ENCODE measurements at places on chromosomes 6 and 20.

DNA sequence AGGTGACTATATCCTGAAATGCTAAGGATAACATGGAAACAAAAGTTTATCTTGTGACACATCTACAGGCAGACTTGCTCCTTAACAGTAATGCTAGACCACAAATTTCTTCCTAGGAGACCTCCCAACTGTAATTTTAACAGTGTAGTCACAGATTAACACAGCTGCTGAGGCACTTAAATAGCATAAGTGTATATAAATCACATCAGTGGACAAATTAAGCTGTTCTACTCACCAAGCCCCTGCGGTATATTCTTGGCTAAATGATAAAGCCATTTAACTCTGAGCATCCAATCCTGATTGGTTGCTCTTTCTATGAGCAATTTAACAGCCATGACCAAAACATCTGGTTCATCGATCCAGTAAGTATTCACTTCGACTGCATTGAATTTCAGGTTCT, 73.3 kb upstream of the LYRM2 start:
- DNase-seq: no peak

DNA sequence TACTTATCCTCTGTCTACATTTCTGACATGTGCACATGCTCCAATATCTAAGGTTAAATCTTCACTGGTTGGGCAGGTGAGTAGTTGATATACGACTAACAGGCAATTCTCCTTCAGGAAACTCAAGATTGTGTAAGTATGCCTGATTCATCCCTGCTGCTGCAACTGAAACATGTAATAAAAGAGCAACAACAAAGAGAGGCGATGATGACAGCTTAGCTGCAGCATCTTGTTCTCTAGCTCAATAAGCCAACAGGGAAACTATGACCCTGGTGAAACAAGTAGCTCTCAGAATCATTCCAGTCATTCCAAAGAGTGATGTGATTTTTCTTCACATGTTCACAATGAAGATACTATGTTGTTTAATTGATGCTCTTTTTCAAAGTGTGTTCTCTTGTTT, 74.4 kb downstream of the ELOVL4 start:
- no peak for DNase-seq

DNA sequence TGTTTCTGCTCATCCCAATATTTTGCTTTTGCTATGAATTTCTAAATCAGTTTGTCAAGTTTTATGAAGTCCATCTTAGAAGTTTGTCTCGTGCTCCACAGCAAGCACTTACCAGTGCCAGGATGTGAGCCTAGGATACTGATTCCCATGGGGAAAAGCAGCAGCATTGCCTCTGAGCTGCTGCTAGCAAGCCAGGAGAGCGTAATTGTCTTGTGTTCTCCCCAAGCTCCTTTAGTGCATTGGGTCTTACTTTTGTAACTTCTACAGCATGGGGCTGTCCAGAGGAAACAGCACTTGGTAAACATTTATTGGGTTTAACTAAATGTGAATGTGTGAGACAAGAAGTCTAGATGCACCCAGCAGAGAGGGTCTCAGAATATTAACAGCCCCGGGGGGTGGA, 76.1 kb downstream of the RNF182 start:
- no peak for DNase-seq

DNA sequence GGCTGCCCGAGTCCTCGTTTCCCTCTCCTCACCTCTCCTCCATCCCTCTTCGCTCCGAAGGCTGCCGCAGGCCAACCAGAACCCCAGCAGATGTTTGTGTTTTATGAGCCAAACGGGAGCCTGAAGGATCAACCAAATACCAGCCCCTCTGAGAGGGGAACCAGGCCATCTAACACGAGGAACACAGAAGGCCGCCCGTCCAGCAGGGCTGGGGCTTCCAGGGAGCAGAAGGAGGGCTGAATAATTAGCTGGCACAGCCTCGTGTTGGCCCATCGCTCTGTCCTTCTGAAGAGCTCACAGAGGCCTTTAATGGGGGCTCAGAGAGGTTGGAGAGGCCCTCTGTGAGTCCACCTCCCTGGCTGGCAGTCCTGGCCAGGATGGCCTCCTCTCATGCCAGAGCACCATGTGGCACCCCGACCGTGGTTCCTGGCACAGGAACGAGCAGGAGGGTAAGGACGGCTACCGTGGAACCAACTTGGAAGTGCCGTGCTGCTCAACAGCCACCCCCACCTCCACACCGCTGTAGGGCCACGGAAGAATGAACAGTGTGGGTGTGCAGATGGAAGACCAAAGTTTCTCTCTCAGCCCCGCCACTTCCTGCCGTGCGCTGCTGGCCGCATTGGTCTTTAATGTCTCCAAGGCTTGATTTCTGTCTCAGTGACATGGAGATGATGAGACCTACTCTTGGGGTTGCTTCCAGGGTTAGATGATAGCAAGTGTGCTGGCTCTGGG, 155.2 kb downstream of the SCML4 start:
- DNase-seq: no peak

GRCh38 chr6:34093854-34094430, 51.9 kb downstream of the GRM4 start:
- DNase-seq: no peak

DNA sequence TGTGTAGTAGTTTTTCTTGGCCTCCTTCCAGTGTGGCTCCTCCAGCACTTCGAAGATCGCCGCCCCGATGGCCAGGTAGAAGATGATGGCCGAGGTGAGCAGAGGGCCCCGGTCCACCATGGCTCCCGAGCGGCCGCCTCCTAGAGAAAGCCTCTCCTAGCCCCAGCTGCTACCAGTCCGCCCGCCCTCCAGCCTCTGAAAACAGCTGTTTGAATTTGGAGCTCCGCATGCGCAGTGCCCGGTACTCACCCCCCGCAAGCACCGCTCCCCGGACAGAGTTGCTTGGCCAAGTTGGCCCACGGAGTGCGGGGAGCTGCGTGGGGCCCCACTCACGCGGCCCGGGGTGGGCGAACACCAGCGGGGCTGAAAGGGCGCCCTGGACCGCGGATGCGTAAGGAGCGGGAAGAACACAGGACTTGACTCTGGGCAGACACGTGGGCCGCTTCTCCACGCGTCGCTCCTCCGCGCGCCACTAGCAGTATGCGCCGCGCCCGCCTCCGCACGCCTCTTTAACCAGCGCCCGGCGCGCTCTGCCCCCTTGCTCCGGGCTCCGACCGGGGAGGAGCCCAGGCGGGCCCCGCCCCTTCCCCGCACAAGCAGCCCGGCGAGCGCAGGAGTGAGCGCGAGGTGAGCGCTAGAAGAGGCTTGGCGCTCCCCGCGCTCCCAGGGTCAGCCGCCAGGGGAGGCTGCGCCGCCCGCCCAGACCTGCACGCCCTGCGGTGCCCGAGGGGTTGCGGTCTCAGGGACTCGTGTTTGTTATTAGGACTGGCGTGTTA, at the start of gene KCNK5:
Gene KCNK5, minus strand, starts transcription at position 484 of the 776 bp plus-strand sequence. Its CDS starts 364 bp downstream, at position 120.
- DNase-seq: peak; percentile 94

GRCh38 chr20:44624152-44624551, 27.3 kb downstream of the ADA start:
- DNase-seq: no peak

DNA sequence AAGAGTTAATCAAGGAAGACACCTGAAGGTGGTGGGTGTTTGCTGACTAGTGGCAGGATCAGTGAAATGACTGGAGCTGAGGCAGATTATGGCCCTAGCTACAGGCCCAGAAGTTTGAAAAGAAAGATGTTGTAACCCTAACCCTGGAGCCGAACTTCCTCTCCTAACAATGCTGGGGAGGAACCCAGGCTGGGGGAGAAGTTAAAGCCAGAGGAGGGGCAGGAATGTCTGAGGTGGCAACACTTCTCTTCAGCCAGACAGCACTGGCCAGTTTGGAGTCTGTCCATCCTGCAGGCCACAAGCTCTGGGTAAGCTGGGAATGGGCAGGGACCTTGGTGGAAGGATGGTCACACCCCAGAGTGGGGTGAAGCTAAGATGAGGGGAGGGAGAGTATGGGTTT, at the start of gene LST1:
Gene LST1, plus strand, starts transcription at position 270 of the 400 bp plus-strand sequence. CDS start 1,023 bp downstream, outside the sequence.
- no peak for DNase-seq

DNA sequence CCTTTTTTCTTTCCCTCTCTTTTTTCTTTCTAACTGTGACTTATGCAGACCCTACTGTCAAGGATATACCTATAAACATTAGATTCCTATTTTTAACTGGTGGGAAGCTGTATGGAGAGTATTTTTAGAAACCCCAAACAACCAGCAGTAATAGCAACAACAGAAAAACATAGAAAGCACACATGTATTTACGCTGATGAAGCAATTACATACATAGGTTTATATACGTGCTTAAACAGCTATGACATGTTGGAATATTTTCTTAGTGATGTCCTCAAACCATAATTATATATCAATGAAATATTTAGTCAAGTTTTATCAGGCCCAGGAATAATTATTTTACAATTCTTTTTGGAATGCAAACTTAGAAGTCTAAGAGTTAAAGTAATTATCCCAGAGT, 294.3 kb upstream of the SOX4 start:
- no peak for DNase-seq

GRCh38 chr20:52958211-52958610, 13.9 kb upstream of the TSHZ2 start:
- DNase-seq: no peak

DNA sequence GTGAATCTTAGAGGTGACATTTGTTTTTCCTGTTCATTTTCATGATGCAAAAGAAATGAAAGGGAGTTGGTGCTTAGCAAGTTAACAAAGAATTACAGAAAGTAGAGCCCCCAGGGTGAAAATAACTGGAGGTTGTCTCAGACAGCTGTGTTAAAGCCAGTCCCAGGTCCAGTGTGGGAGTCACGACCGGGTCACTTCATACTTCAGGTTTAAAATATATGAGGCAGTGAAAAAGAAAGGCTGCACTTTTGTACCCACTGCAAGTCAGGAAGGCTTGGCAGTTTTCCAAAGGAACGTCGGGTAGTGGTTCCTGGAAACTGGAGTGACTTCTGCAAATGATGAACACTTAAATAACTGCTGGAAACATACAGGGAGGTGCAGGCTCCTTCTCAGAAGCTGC, 91.5 kb upstream of the THBS2 start:
- DNase-seq: no peak

- no peak for DNase-seq
These were observed 13.6 kb downstream of the TNXB start for GRCh38 chr6:32095338-32096086.

GRCh38 chr6:39313526-39314272, 520 bp downstream of the KCNK17 start:
- peak; percentile 56 for DNase-seq

- DNase-seq: no peak
These were observed 73.4 kb downstream of the PTPN1 start for GRCh38 chr20:50583442-50584150.

- DNase-seq: no peak
These were observed 103.4 kb upstream of the RALGAPA2 start for GRCh38 chr20:20815711-20816455.

DNA sequence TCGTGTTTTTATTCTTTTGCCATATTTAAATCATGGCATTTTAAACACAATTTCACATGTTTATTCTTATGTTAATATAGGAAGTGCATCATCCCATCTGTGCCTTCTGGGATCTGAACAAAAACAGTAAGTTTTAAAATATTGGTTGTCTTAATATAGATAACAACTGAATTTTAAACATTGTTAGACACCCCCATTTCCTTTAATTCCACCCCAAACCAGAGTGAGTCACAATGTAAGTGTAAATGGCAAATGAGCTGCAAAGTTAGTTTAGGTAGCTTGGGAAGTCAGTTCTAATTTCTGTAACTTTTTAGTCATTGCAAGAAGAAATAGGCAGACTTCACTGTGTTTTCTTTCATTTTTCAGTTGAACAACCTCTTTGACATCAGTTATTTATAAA, 108.0 kb downstream of the ADGRG6 start:
- DNase-seq: no peak

GRCh38 chr20:1434571-1435336, 31.9 kb downstream of the NSFL1C start:
- no peak for DNase-seq

DNA sequence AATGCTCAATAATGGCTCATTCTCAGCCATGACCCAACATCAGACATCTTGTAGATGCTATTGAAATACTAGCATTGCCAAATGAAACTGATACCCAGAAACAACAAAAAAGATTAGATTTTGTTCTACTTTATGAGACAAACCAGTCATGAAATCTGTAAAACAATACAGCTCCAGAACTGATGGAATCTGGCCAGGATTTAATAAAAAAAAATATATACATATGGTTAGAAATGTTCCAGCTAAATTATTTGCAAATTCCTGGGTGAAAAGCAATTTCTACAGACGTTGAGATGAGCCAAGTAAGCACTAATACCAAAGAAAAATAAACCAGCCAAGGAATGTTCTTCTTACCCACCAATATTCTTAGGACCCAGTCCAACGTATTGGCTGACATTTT, 201.3 kb downstream of the EPHA7 start:
- no peak for DNase-seq

- peak; percentile 59 for DNase-seq
These were observed 521 bp upstream of the LKAAEAR1 start for GRCh38 chr20:64084685-64085152.

GRCh38 chr6:298233-299103, 6.2 kb downstream of the DUSP22 start:
- no peak for DNase-seq

DNA sequence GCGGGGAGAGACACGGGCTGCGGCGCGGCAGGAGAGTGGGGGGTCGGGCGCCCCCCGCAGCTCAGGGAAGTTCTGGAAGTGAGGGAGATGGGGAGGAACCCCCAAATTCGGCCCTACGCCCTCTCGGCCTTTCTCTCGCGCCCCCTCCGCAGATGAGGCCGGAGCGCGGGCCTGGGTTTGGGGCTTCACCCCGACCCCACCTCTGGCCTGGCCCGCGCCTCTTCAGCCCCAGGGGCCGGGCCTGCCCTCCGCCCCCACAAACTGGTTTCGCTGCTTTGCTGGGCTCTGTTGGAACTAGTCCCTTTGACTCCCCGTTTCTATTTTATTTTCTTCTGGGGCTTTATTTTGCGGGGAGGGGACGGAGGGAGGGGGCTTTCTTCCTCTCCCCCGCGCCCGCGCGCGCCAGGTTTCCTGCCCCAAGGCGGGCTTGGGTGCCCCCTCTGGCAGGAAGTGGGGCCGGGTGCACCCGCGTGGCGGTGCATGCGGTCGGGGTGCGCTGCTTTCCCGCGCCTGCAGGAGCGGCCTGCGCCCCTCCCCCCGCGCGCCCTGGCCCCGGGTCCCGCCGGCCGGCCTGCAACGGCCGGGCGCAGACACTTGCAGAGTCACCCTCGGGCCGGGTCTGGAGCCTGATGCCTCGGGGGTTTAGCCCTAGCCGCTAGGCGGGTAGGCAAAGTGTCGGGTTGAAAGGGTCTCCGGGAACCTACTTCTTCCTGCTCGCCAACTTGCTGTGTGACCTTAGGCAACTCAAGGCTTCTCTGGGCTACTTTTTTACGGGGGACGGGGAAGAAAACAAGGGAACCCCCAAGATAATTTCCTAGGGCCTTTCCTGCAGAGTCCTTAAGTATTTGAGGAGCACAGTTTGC, 1.3 kb downstream of the HMGA1 start:
- peak; percentile 76 for DNase-seq

DNA sequence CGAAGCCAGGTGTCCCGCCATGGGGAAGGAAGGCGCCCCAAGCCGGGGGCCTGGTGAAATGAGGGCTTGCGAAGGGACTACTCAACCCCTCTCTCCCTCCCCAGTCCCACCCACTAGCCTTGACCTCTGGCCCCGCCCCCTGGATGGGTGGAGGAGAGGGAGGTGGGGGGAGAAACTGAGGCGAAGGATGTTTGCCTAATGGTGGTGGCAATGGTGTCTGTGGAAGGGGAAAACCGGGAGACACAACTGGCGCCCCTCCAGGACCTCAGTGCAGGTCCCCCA, at the start of gene POU5F1:
Gene POU5F1, minus strand, starts transcription at position 83 of the 282 bp plus-strand sequence. Its CDS starts 62 bp downstream, at position 21.
- no peak for DNase-seq
